ENCODE measurements at places on chromosomes 13 and 19. TPM values are rescaled to one million over a fixed set of nuclear protein-coding genes. Genes with fewer than 3 reads are reported as not detected.

Gene KLK4
- total RNA-seq, result not detected

Gene PEX11G
- total RNA-seq, result 4.3 TPM

Gene JSRP1
- 0.15 TPM for total RNA-seq

Gene SLC7A1
- total RNA-seq, result 15.1 TPM

Gene ERICH6B
- total RNA-seq, result not detected

Gene GAPDHS
- total RNA-seq, result 0.17 TPM

Gene ANGPTL8
- total RNA-seq, result not detected

Gene MCF2L
- 0.33 TPM for total RNA-seq

Gene ZSCAN18
- 56.6 TPM for total RNA-seq

Gene ZNF112
- 9.6 TPM for total RNA-seq

All from smooth muscle cell of trachea (primary cell).